ENCODE measurements at places on chromosomes 7 and 10.
A peak's percentile ranks its signal among the peaks of the same experiment; 100 is the strongest.

GRCh38 chr7:17020250-17020649 lies 138.5 kb upstream of the AGR3 start:
- DNase-seq: no peak

- no peak for DNase-seq
Measured at GRCh38 chr7:46832136-46832535, 749.8 kb downstream of the TNS3 start.

- no peak for DNase-seq
Measured at GRCh38 chr7:63038987-63039386, 959.7 kb upstream of the ZNF722 start.

- DNase-seq: no peak
Measured at GRCh38 chr10:47053081-47053798, 142.0 kb downstream of the PTPN20 start.

GRCh38 chr7:25395976-25396375 lies 167.7 kb upstream of the NPVF start:
- DNase-seq: no peak

DNA sequence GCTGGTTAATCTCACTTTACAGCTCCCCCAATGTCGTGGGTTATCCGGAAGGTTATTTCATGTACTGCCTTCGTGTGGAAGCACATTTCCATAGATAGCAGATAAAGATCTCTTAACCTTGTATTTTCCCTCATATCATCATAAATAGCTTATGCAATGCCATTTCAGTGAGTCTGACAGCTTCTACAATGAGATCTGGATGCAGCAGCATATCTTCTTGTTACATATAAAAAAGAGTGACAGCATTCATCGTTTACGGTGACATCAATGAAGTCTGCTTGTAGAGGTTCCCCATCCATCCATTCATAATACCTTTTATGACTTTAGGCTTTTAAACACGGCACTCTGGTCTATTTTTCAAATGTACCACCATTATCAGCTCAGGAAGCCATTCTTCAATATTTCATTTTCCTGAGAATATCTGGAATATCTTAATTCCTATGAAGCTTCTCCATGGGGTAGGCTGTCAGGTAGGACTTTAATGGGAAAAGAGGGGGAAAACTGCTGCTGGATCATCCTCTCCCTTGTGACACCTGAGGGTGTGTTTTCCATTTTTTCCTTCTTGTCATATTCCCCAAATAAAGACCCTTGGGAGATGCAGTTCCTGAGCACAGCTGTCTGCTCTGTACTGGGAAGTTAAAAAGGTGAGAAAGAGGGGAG lies 51.9 kb upstream of the CTBP2 start:
- DNase-seq: no peak

- DNase-seq: no peak
Measured at GRCh38 chr10:101165736-101166135, 34.6 kb downstream of the TLX1 start.

DNA sequence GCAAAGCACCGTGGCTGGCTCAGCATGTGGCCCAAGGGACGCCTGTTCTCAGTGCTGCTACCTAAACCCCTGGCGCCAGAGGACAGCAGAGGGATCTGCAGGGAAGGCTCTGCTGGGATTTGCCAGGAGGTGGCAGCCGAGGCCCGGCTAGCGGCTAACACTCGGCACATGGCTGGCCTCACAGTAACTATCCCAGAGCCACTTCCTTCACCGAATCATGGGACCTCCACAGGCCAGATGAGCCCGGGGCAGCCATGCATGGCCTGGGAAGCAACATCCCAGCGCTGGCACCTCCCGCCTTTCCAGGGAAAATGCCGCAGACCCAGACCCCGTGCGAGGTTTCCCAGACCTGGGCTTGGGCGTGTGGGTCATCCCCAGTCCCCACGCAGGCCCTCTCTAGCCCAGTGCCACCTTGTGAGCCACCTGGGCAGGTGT lies 36.4 kb downstream of the DPYSL4 start:
- peak; percentile 98 for DNase-seq

DNA sequence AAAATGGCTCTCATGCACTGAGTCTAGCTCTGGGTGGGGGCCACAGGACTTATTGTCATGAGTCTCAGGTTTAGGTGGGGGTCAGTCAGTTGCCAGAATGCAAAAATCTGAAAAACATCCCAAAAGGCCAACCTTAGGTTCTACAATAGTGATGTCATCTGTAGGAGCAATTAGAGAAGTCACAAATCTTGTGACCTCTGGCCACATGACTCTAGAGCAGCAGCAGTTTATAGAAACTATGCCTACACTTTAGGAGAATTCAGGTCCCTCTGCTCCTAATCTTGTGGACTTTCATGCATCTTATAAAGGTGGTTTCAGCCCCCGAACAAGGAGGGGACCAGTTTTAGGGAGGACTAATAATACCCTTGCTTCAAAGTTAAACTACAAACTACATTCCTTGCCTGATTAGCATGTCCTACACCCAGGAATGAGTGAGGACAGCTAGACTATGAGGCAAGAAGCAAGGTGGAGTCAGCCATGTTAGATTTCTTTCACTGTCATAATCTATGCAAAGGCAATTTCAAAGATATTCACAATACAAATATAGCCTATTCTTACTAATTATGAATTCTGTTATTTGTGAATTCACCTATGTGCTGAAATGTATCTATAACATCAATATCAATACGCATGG lies 123.5 kb upstream of the ADCY1 start:
- no peak for DNase-seq

DNA sequence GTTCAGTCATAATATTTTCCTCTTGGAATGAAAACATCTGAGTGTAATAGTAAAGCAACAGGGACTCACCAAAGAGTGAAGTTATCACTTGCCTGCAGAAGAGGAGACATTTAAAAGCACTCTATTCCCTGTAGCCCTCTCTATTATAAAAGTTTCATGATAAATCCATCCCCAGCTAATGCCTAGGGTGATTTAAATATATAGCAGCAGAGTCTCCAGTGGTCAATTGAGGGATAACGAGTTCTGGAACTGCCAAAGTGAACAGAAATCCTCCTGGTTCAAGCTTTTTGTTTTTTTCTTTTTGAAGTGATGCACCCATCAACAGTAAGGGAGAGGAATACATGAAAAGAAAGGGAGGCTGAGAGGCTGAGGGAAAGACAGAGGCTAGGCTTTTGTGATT lies 87.3 kb downstream of the EVX1 start:
- no peak for DNase-seq

DNA sequence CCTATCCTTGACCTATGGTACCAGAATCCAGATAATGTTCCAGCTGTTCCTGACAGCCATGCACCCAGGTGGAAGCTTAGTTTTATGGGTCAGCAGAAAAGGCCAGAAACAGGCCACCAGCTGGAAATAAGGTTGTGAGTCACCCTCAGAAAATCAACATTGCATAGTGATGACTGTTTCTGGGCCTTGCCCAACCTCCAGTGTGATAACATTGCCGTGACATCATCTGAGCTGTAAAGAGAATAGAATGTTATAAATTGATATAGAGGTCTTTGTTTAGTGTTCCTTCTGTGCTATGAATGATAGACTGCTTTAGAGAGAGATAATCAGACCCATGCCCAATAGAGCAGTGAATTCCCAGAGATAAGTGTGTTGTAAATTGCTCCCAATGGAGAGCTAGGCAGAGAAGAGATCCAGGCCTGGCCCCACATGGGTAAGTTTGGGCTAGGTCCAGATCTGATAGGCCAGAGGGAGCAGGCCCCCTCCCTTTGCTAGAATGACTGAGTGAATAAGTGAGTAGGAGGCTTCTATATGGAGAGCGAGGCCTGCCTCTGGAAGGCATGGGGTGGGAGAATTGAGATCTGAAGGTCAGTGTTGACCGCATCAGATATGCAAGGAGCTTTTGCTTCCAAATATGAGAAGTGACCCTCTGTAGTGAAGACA lies 14.2 kb upstream of the HPS1 start:
- peak; percentile 58 for DNase-seq

- DNase-seq: no peak
Measured at GRCh38 chr10:80659289-80659688, 121.6 kb downstream of the SH2D4B start.

- DNase-seq: no peak
Measured at GRCh38 chr7:158759245-158759614, 54.6 kb upstream of the NCAPG2 start.

DNA sequence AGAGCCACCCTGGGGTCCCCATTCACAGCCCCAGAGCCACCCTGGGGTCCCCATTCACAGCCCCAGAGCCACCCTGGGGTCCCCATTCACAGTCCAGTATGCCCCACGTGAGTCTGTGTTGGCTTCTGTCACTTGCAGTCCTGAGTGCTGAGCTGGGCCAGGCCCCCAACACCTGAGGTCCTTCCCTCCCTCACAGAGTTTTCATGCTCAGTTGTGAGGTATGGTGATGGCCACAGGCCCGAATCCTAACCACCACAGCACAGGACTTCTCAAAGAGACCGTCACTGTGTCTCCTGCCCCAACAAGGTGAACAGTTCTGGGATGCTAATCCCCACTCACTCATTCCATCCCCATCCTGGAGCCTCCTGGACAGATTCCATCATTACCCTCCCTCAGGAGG lies 239.2 kb downstream of the PTPRN2 start:
- DNase-seq: no peak

GRCh38 chr7:133504825-133505224 lies 251.9 kb downstream of the EXOC4 start:
- no peak for DNase-seq

DNA sequence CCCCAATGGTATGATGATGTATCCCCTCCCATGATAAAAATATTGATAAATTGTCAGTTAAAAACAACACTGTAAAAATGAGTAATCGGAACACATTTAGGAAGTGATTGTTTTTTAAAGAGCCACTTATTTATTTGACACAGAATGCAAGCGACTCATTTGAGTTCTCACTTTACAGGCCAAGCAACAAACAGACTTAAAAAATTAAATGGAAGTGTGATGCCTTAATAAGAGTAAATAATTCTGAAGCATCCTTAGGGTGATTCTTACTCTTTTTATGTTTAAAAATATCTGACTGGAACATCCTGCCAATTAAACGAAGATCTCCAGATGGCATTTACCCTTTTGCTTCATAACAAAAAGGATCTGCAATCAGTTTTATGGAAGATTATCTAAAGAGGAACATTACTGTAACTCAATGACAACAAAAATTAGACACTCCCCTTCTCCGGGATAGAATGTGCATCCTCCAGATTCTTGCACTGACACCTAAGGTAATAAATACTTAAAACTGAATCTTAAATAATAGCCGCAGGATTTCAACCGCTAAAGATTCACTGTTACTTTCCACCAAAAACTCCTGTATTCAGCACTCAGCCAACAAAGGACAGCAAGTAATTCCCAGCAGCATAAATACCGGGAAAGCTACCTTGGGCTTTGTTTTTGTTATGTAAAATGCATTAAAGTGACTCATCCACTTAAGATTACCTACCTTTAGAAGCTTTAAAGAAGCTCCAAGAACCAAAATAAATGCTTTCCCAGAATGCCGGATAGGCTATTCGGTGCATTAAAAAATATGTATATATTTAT lies 1.7 kb downstream of the CACNA2D1 start:
- DNase-seq: no peak

DNA sequence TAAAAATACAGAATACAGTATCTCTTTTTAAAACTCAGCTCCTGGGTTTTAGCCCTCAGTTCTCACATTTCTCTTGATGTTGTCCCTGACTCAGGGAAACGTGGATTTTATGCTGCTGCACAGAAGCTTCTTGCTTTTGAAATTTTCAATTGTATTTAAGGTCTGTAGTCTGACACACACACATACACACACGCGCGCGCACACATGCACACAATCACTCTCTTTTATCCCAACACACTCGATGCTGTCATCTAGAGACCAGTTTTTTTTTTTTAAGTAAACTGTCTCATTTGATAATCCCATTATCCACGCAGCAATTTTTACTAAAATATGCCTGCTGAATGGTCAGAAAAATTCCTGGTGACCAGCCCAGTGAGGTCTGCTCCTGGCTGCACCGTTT lies 108.6 kb downstream of the KMT2E start:
- DNase-seq: no peak

GRCh38 chr7:106480616-106481031 lies 180.3 kb downstream of the CCDC71L start:
- no peak for DNase-seq

GRCh38 chr7:146659732-146660131 lies 543.1 kb downstream of the CNTNAP2 start:
- no peak for DNase-seq

GRCh38 chr7:95267754-95268153 lies 56.6 kb downstream of the PON1 start:
- no peak for DNase-seq

DNA sequence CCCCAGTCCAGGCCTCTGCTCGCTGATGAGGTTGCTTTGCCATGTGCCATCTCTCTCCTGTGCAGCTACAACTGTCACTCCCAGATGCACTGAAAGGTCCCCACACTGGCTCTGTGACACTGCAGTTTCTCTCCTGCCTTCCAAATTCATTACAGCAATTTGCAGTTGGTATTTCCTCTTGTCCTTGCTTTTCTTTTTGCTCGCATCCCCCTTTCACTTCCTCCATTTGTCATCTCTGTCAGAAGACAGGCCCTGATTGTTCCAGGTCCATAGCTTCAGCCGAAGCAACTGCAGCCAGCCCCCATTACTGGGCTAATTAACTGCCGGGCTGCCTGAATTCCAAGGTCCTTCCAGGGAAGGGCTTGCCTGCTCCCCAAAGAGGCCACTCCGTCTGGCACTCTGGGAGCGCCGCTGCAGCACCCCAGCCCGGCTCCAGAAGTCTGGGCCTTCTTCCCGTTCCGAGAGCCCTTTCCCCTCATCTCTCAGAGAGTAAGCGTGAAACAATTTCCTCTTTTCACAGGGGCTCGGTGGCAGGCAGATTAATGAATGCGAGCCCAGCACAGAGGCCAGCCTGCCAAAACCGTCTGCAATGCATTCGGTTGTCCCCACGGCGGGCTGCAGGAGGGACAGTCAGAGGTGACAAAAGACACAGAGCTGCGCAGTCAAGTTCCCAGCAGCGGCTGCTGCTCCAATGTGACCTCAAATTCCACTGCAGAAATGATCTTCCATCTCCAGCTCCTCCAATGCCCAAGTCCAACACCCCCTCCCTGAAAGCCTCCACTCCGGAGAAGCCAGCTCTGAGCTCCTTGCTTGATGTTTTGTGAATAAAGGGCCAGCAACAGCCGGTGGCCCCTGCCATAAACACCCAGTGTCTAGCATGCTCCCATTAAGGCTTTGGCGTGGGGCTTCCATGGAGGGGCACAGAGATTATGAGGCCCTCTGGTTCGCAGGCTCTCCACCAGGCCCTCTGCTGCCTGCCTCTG lies 279.4 kb upstream of the HABP2 start:
- no peak for DNase-seq

- no peak for DNase-seq
Measured at GRCh38 chr7:77985974-77986339, 187.4 kb downstream of the PHTF2 start.

DNA sequence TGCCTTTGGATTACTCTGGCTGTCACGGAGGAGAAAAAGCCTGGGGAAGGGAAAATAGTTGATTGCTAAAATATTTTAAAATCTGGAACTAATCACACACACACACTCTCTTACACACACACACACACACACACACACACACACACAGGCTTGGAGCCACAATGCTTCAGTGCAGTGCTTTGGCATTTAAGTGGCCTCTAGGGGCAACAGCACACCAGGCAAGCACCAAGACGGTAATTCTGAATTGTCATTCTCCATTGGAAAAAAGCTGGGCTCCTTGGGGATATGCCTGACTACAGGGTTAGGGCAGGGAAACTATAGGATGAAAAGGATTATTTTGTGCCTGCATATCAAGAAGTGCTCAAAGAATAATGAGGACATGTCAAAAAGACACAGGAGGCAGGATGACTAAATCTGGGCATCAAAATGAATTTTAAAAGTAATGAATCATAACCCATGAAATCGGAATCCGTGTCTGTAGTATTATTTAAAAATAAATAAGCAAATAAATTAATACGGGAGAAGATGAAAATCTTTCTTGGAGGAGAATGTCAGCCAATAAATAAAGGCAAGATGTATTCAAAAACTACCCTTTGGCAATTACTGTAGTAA lies 30.4 kb upstream of the DDC start:
- DNase-seq: peak; percentile 42

GRCh38 chr10:124423813-124424212 lies 5.1 kb upstream of the OAT start:
- DNase-seq: no peak
